ENCODE measurements at places on chromosomes 7 and 10.

GRCh38 chr7:128268233-128268632 lies 27.2 kb downstream of the LEP start:
- DNase-seq = no peak
- H3K36me3 ChIP-seq = no peaks in the 10 kb centered on the region
- no peaks in the 10 kb centered on the region for H3K27me3 ChIP-seq
- H3K27ac ChIP-seq = no peak overlapping the region

- no peak overlapping the region for H3K27ac ChIP-seq
- no peak for DNase-seq
- H3K27me3 ChIP-seq = no peaks in the 10 kb centered on the region
- H3K36me3 ChIP-seq = no peaks in the 10 kb centered on the region
- H3K4me1 ChIP-seq = no peaks in the 10 kb centered on the region
Measured at GRCh38 chr7:114650491-114650890, 235.9 kb downstream of the FOXP2 start.

GRCh38 chr10:108362961-108363360 lies 1198.5 kb upstream of the SORCS1 start:
- no peaks in the 10 kb centered on the region for H3K36me3 ChIP-seq
- no peak for DNase-seq
- no peaks in the 10 kb centered on the region for H3K4me1 ChIP-seq
- H3K27ac ChIP-seq = no peak overlapping the region
- no peaks in the 10 kb centered on the region for H3K27me3 ChIP-seq

GRCh38 chr7:148191391-148192065 lies 399.0 kb upstream of the C7orf33 start:
- H3K36me3 ChIP-seq = no peaks in the 10 kb centered on the region
- no peak overlapping the region for H3K27ac ChIP-seq
- no peaks in the 10 kb centered on the region for H3K27me3 ChIP-seq
- DNase-seq = no peak

DNA sequence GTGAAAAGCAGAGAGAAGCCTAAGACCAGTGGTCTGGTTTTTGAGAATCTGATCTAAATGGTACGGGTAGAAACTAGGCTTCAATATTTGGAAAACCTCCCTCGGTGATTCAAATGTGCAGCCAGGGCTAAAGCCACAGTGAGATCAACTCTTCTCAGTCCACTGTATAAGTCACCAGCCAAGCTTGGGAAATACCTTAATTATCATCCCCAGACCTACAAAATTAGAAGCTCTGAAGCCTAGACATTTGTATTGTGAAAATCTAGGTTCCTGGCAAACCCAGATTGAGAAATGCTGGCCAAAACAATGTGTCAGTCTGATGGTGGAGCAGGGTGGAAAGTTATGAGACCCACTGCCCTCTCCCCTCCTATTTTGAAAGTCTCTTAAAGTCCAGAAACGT lies 131.7 kb downstream of the DGKI start:
- no peak overlapping the region for H3K27ac ChIP-seq
- no peak for DNase-seq
- no peak overlapping the region for H3K4me3 ChIP-seq

DNA sequence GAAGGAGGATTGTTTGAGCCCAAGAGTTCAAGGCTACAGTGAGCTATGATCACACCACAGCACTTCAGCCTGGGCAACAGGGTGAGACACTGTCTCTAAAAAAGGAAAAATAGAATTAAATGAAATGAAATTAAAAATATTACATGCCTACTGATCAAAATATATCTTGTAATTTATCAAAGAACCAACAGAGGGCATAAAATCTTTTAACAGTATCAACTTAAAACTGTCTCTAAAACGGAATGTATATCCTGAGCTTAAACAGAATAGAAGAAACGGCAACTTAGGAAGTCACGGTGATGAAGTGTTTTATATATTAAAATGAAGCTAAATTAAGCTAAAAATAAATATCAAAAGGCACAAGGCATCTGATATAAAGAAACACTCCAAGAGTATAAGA lies 78.8 kb downstream of the MTPAP start:
- no peak for DNase-seq
- no peak overlapping the region for H3K27ac ChIP-seq
- H3K36me3 ChIP-seq = no peaks in the 10 kb centered on the region
- no peak overlapping the region for H3K4me3 ChIP-seq
- H3K4me1 ChIP-seq = no peaks in the 10 kb centered on the region
- no peaks in the 10 kb centered on the region for H3K27me3 ChIP-seq
